CD4-positive, alpha-beta T cell treated with Interleukin-12 subunit alpha and Interleukin-12 subunit beta, for 1 hour (primary cell): ENCODE measurements at places on chromosomes 6 and 20.

DNA sequence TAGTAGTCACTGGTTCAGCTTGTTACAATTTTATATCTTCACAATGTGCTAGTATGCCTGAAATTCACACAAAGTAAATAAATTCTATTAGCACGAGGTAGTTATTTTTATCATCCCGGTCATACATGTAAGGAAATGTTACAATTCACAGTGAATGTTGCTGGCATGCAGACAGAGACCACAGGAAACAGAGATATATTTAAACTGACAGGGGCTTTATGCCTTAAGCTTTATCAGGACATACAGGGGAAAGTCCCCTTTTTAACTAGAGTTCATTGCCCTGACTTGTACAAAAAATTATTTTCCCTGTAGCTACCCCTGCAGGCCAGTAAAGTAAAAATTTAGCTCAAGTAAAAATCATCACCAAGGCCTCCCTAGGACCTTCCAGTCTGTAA, 712.0 kb upstream of the NRSN1 start:
- no peak for DNase-seq

DNA sequence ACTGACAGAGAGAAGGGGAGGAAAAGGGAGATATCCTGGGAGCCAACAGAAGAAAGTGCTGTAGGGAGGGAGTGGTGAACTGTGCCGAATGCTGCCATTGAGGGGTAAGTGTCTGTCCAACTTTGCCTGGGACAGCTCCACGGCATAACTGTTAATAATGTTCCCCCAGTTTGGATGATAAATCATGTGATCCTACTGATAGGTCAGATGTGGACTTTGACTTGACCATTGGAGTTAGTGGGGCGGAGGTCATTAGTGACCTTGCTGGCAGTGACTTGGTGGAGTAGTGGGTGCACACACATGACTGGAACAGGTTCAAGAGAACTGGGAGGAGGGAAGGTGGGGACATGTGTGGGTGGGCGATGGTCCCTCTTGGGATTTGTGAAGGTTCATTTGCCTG, 50.4 kb downstream of the CDH22 start:
- DNase-seq = no peak

GRCh38 chr20:51388756-51389542, 153.6 kb downstream of the NFATC2 start:
- no peak for DNase-seq

- DNase-seq = no peak
Measured at GRCh38 chr6:147958683-147959082, 384.0 kb upstream of the SASH1 start.

DNA sequence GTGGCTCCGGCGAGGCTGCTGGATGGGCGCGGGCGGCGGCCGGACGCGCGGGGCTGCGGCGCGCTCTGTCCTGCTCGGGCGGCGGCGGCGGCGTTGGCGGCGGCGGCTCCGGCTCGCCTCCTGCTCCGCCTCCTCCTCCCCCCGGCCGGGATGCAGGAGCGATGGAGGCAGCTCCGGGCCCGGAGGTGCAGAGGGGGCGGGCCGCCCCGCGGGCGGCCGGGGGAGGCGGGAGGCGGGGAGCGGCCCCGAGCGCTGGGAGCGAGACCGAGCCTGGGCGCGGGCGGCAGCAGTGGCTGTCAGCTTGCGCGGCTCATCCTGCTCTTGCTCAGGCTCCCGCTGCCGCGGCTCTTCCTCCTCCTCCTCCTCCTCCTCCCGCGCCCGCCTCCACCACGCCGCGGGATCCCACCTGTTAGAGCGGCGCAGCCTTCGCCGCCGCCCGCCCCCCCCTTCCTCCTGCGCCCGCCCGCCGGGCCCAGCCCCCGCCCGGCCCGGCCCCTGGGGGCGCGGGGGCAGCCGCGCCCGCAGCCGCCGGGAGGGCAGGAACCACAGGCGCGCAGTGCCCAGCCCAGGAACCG, at the start of gene NOL4L:
Gene NOL4L (minus strand): TSS at position 323 of the 575 bp plus-strand sequence. CDS start 443 bp downstream, outside the sequence.
- DNase-seq = peak; percentile 51

- DNase-seq = no peak
Measured at GRCh38 chr6:134315189-134315588, 2.7 kb downstream of the SGK1 start.

DNA sequence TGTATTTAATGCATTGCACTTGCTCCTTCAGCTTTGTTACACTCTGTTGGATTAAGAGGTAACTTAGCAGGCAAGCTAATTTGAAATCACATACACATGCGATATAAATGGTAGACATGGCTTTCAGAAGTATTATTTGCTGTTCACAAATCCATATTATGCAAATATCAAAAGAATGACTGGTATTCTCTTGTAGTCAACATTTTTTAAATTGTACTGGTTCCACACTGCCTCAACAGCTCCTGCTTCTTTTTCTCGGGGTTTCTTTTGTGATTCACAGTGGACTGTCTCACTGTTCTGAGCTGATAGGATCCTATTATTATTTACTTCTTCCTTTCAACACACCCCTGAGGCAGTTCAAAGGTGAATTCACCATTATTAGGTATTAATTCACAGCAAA, 927.4 kb downstream of the KIF16B start:
- no peak for DNase-seq

DNA sequence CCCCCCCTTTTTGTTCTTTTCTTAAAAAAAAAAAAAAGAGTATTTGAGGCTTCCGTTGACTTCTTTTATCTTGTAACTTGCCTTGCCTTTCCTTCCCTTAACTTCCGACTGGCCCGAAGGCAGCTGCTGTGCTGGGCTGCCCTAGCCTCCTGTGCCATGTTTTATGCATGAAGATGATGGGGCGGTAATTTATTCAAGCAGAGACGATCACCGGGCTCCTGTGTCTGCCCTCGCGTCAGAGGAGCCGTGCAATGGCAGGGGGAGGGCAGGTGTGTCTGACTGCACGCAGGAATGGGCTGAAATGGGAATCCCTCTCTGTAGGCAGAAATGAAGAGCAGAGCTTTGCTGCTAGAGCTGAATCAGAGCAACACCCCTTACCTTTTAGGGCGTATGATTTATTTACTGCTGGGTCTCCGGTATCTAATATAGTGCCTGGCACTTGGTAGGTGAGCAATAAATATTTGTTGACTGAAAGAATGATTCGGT, 106.3 kb upstream of the RIPOR2 start:
- peak; percentile 66 for DNase-seq

- no peak for DNase-seq
Measured at GRCh38 chr20:64001607-64002011, 20.7 kb downstream of the PRPF6 start.

DNA sequence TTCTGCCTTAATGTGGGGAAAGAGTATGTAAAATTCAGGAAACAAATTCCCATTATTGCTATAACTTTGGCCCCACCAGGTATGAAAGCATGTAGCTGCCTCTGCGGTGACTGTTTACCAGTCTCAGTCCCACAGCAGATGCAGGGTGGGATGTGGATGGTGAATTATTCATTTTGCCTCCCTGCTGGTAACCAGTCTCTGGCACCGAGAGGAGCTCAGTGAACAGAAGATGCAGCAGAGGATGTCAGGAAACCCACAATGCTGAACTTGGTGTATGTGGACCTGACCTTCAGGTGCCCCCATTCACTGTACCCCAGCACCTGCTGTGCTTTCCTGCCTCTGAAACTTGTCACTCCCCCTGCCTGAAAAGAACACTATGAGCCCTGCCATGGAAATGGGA, 8.8 kb upstream of the METTL24 start:
- DNase-seq = no peak

GRCh38 chr6:156954816-156955215, 177.6 kb downstream of the ARID1B start:
- no peak for DNase-seq

DNA sequence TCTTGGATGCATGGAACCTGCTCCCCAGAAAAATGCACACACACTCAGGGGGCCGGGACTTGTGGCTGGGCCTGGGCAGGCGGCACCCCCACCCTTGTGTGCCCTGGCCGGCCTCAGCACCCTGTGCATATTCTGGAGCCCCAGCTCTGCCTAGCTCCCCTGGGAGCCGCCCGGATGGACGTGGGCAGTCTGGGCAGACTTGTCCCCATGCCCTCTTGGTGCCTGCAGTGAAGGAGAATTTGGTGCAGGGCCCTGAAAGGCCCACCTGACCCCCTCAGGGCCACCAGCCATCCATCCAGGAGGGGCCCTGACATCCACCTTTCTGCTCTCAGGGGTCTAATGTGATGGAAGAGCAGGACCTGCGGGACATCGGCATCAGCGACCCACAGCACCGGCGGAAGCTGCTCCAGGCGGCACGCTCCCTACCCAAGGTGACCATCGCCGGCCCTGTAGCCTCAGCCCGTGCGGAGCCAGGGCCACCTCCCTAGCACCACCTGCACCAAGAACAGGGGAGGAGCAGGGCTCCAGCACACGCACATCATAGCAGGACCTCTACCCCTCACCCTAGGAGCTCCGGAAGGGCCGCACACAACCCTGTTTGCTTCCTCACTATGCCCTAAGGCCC, 62.8 kb downstream of the TCP11 start:
- no peak for DNase-seq

- DNase-seq = no peak
Measured at GRCh38 chr6:422433-423054, 31.0 kb downstream of the IRF4 start.

DNA sequence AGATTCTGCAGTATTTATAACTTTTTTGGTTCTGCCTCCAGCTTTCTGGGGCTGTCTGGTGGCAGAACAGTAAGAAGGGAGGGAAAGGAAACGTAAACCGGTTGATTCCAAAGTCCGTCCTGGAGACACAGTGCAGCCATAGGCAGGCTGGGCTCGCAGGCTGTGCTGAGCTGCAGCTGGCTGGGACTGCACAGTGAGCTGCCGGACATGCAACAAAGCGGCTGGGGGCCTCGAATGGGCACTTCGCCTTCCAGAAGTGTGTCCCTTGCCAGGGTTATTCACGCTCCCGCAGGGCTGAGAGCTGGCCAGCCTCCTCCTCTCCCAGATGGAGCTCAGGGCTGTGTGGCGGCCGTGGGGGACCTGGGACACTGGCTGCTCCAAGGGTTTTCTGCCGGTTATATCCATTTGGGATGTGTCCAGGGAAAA, 78.1 kb upstream of the CD93 start:
- no peak for DNase-seq
